Pericardium fibroblast (primary cell): ENCODE measurements at places on chromosomes 4 and X. TPM values are rescaled to one million over a fixed set of nuclear protein-coding genes. Genes with fewer than 3 reads are reported as not detected.

Gene RAB41
- total RNA-seq: not detected in 2 replicates

Gene MAGEC2
- total RNA-seq: not detected in 2 replicates

Gene DUX4
- not detected in 2 replicates for total RNA-seq

Gene MMRN1
- total RNA-seq: 0.58 TPM in 1 of 2 replicates, not detected in the other

Gene CABS1
- total RNA-seq: not detected in 2 replicates

Gene CCDC110
- total RNA-seq: 0.09 and 0.93 TPM in 2 replicates

Gene SPARCL1
- total RNA-seq: 7.5 and 370 TPM in 2 replicates

Gene RASSF6
- not detected in 2 replicates for total RNA-seq

Gene SRPX2
- 69.2 and 161 TPM in 2 replicates for total RNA-seq

Gene DACH2
- total RNA-seq: not detected in 2 replicates

Gene TAF7L
- total RNA-seq: not detected in 2 replicates

Gene NXF2
- not detected in 2 replicates for total RNA-seq

Gene SLC38A5
- total RNA-seq: 7.7 and 12.6 TPM in 2 replicates

Gene PDGFRA
- total RNA-seq: 254 and 341 TPM in 2 replicates

Gene ADGRG2
- total RNA-seq: 0.82 and 1.0 TPM in 2 replicates

Gene MAGEB1
- not detected in 2 replicates for total RNA-seq

Gene SERPINA7
- total RNA-seq: not detected in 2 replicates
